ENCODE measurements at places on chromosomes 13 and 19. TPM values are rescaled to one million over a fixed set of nuclear protein-coding genes. Genes with fewer than 3 reads are reported as not detected.

Gene HS6ST3
- total RNA-seq = 1.3 TPM

Gene PLPPR3
- total RNA-seq = 392 TPM

Gene FGF21
- total RNA-seq = not detected

Gene EDNRB
- total RNA-seq = 0.10 TPM

Gene CPB2
- not detected for total RNA-seq

Gene UBL5
- 324 TPM for total RNA-seq

Gene CCDC194
- not detected for total RNA-seq

Gene CYP4F11
- not detected for total RNA-seq

Gene VSTM2B
- total RNA-seq = 16.6 TPM

Gene CCDC169
- 7.0 TPM for total RNA-seq

Gene RFPL4A
- not detected for total RNA-seq

Gene ZNF700
- total RNA-seq = 17.8 TPM

Gene FAM216B
- total RNA-seq = not detected

Gene ASPDH
- total RNA-seq = not detected

Gene GPR18
- total RNA-seq = not detected

Gene COMP
- not detected for total RNA-seq

Gene ZNF433
- 4.5 TPM for total RNA-seq

Gene MBD3L2
- 1.5 TPM for total RNA-seq
